ENCODE measurements at places on chromosomes 5 and 9.
A peak's percentile ranks its signal among the peaks of the same experiment; 100 is the strongest.

DNA sequence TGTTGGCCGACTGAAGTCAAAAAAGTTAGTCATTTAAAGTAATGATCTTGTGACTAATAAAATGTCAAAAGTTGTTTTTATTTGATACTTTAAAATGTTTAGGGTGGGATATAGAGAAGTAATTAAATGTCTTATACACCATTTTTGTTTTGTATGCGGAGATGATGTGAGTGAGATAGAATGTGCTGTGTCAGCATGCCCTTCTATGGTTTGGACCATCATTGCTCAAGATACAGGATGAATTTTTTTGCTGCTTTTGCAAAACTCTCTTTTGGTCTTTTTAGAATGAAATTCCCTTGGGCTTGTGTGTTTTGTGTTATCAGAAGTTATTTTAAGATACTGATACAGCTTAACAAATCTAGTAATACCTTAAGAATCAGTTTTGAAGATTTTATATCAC lies 12.5 kb downstream of the SRFBP1 start:
- no peak for DNase-seq

GRCh38 chr5:159133041-159133741 lies 33.5 kb upstream of the EBF1 start:
- DNase-seq, result peak; percentile 62

- DNase-seq, result no peak
These were observed 30.9 kb downstream of the RHOBTB3 start for GRCh38 chr5:95761771-95762651.

GRCh38 chr5:36701085-36701698 lies 94.8 kb downstream of the SLC1A3 start:
- DNase-seq, result no peak
